ENCODE measurements at places on chromosomes 1 and 21.

- DNase-seq: no peak
Measured at GRCh38 chr1:93573940-93574469, 107.6 kb downstream of the BCAR3 start.

GRCh38 chr1:108881369-108881768, 4.6 kb downstream of the GPSM2 start:
- no peak for DNase-seq

DNA sequence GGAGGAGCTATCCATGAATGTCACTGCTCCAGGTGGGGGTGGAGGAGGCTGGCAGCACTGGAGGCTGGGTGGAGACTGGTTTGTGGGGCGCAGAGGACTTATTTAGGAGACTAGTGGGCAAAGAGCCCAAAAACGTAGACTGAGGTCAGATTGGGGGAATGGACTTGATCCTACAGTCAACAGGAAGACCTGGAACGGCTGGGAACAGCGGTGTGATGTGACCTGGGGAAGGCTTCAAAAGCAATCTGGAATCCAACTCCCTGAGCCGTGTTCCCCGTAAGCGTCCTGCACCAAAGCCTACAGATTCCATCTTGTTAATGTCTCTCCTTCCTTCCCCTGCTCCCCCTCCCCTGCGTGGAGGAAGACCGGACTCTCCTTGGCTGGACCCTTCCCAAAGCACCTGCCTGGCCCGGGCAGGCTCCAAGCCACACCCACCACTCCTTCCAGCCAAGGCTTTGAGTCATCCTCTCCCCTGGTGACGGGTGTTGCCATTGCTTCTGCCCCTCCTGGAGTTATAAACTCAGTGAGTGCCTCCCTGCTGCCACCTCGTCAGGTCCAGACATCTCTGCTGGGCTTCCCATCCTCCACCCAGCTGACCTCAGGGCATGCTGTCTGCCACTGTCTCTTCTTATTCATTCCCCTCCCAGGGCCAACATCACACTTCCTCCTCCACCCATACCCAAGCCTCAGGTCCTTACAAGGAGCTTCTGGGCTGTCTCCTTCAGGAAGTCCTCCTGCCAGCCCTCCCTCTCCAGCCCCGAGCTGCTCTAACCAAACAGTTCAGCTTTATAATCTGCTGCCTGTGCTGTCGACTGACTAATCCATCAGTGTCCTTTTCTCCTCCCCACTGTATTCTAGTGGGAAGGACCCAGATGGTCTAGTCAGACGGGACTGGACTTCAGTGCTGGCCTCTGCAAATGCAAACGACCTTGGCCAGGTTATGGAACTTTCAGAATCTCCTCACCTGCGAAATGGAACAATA, 1.6 kb upstream of the CLSTN1 start:
- no peak for DNase-seq

- no peak for DNase-seq
Measured at GRCh38 chr1:145916745-145917144, 1.8 kb downstream of the PEX11B start.

- DNase-seq: no peak
Measured at GRCh38 chr1:11730429-11730891, 5.5 kb upstream of the AGTRAP start.

GRCh38 chr1:7249516-7249915, 464.3 kb downstream of the CAMTA1 start:
- DNase-seq: no peak

GRCh38 chr21:41367945-41368734, 6.3 kb downstream of the MX2 start:
- no peak for DNase-seq

GRCh38 chr1:29523576-29523975, 287.3 kb downstream of the PTPRU start:
- no peak for DNase-seq

- DNase-seq: no peak
Measured at GRCh38 chr1:177505905-177506590, 335.3 kb downstream of the BRINP2 start.

GRCh38 chr1:14535619-14536355, 62.7 kb upstream of the KAZN start:
- no peak for DNase-seq

DNA sequence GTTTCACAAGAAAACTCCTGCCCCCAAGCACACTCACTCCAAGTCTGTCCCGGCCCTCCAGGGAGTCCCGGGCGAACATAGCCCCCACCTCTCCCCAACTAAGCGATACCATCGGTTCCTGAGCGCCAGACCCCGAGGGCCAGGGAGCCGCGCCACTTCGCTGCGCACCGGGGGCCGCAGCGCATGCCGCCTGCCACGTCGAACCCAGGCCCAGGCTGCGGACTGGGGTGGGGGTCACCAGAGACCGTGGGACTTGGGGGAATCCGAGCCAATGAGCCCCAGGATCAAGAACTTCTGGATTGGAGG, 801 bp downstream of the RSPO1 start:
- no peak for DNase-seq

GRCh38 chr1:17190010-17190995, 14.6 kb upstream of the PADI1 start:
- no peak for DNase-seq

GRCh38 chr1:204176049-204176448, 9.9 kb upstream of the REN start:
- DNase-seq: no peak

DNA sequence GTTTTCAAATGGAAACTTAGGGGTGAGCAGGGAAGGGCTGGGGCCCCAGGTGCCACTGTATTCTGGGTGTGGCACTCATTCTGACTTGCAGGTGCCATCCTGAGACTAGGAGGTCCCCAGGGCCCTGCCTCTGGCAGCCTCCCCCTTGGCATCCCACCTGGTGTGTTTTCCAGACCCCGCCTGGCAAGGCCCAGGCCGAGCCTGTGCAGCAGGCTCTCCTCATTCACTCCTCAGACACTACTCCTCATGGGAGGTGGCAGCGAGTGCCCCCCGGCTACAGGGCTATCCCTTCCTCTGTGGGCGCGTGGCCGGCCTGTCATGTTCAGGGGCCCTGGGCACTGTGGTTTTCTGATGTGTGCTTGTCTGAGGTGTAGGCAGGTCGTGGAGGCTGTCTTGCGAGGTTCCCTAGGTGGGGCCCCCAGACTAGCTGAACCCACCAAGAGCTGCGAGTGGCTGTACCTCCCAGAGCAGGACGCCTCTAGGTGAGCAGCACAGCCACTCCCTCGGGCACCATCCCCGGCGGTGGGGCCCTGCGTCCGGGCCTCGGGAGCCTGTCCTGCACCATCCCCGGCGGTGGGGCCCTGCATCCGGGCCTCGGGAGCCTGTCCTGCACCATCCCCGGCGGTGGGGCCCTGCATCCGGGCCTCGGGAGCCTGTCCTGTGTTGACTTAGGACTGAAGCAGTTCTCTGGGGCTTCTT, 13.2 kb downstream of the SLX9 start:
- DNase-seq: no peak

GRCh38 chr1:64540265-64540791, 70.4 kb downstream of the CACHD1 start:
- DNase-seq: no peak

DNA sequence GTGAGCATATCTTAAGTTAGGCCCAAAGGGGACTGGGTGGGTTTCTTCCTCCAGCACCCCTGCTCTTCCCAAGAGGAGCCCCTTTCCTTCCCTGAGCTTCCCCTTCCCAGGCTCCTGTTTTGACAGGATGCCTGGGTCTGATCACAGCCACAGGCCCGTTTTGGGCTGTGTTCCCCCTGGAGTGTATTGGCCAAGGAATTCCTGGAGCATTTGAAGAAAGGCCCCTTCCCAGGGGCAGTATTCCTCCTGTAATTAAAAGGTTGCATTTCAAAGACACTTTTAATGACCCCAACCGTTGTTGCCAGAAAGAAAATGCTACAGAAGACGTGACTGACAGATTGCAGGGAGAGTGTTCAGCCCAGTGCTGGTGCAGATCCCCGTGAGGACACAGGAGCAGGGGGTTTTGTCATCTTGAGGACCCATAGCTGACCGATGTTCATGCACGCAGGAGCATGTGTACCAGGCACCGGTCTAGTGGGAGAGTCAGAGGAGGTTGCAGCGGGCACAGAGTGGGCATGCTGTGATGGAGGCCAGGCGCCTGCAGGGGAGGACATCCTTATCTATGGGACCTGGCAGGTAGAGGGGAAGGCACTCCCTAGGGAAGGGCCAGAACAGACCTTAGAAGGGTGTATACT, 19.3 kb upstream of the LBR start:
- DNase-seq: no peak

GRCh38 chr21:39097335-39097861, 85.9 kb downstream of the PSMG1 start:
- DNase-seq: no peak

Data from stimulated activated CD8-positive, alpha-beta memory T cell treated with anti-CD3 and anti-CD28 coated beads, Interleukin-15, amount 100 ng/mL, for 24 hours (primary cell).